ENCODE measurements at places on chromosomes 5 and 9. TPM values are rescaled to one million over a fixed set of nuclear protein-coding genes. Genes with fewer than 3 reads are reported as not detected.

CETN3 gene
- 9.2 TPM for total RNA-seq

GRCh38 chr5:98941131-98941883, 12.5 kb upstream of the CHD1 start:
- no peak overlapping the region for H3K27ac ChIP-seq
- H3K27me3 ChIP-seq = no peaks in the 10 kb centered on the region
- no peaks in the 10 kb centered on the region for H3K36me3 ChIP-seq

- no peaks in the 10 kb centered on the region for H3K4me1 ChIP-seq
- no peaks in the 10 kb centered on the region for H3K27me3 ChIP-seq
- no peak overlapping the region for H3K4me3 ChIP-seq
- H3K36me3 ChIP-seq = no peaks in the 10 kb centered on the region
- DNase-seq = no peak
- no peak overlapping the region for H3K27ac ChIP-seq
These were observed 104.5 kb upstream of the LHFPL2 start for GRCh38 chr5:78753093-78753531.

DNA sequence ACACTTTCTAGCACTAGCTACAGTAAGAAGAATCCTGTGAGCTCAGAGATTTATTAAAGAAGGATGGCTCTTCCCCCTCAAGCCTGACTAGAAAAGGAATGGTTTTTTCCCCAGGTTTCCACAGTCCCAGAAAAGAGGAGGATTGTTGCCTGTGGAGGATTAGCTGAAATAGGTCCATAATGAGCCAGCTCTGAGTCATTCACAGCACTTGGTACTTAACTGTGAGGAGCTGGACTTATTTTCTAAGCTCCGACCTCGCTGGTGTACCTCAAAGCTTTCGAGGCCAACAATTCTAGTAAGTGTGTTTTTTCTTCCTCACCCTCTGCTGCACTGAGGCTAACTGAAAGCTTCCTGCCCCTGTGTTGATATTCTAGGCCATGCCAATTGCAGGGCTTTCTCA, 222.5 kb upstream of the IL12B start:
- no peak for DNase-seq
- no peaks in the 10 kb centered on the region for H3K36me3 ChIP-seq
- H3K4me1 ChIP-seq = no peaks in the 10 kb centered on the region
- H3K27ac ChIP-seq = no peak overlapping the region

DNA sequence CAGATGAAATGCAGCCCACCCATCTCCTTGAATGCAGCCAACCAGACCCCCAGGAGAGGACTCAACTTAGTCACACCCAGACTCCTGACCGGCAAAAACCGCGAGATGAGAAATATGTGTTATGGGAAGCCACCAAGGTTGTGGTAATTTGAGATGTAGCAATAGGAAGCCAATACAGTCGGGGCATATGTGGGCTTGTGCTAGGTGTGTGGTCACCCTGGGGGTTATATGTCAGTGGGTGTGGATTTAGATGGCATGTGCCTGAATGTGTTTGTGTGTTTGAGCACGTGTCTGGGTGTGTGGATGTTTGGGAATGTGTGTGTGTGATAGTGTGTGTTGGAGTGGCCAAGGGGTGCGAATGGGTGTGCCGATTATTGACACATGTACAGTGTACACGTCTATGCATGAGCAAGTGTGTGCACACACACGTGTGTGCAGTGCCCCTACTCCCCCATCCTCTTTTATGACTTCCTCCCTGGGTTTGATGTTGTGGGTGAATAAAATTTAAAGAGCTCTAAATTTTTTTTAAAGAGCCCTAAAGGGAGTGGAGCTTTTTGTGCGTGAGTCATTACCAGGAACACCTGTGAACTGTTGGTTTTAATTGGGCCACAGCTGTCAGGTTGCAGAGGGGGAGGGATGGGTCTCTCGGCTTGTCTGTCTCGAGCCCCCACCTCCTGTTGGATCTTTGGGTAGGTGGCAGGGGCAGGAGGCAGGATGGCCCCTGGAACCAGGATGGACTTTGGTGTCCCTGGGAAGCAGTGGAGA, 86.8 kb downstream of the LHX2 start:
- no peak overlapping the region for H3K4me3 ChIP-seq
- no peaks in the 10 kb centered on the region for H3K36me3 ChIP-seq
- no peak for DNase-seq
- no peak overlapping the region for H3K27ac ChIP-seq
- no peaks in the 10 kb centered on the region for H3K27me3 ChIP-seq

ECSCR gene
- 4.4 TPM for total RNA-seq

All from ovary (tissue), 10 donors.